Small intestine (tissue), 16 donors: ENCODE measurements at places on chromosomes 11 and 22. TPM values are rescaled to one million over a fixed set of nuclear protein-coding genes. Genes with fewer than 3 reads are reported as not detected.

DNA sequence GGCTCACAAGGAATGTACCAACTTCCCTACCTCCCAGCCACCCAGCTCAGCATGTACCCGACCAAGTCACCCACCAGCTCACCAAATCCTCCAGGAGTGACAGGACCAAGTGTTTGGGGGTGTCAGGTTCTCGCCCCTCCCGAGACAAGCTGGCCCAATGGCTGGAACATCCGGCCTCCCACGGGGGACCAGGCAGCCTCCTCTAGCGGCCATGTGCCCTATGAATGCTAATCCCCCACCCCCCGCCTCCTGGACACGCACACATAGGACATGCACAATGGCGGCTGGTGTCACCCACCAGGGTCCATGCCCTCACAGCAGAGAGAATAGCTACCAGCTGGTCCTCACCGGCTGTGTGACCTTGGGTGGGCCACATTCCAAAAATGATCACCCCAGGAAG, 151.0 kb downstream of the MN1 start:
- H3K4me1 ChIP-seq = no peaks in the 10 kb centered on the region
- H3K27me3 ChIP-seq = no peaks in the 10 kb centered on the region
- no peak for DNase-seq
- H3K27ac ChIP-seq = no peak overlapping the region

ALG12 gene
- polyA plus RNA-seq = 31.6 TPM

DNA sequence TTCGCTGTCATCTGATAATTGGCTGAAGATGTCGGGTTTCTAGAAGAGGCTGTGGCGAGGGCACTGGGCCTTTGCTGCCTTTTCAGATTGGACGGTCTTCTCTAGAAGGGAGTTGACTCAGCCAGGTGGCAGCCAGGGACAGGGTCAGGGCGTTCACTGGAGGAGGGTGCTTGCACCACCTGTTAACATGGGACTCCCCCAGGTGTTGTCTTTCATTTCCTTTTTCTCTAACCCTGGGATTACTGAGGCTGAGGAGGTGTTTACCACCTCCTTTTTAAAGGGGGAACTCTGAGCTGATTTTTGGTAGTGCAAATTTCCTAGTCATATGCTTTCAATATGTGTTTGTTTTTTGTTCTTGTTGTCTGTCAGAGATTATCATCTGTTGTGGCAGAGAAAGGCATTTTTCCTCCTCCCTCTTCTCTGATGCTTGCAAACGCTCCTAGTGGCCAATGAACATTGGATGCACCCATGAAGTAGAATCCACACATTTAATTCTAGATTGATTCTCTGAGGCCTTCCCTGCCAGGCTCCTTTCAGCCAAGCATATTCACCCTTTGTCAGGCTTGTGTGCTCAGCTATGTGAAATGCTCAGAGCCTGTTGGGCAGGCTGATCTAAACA, 54.1 kb downstream of the LDLRAD3 start:
- peaks cover 7% of the 10 kb centered on the region for H3K4me1 ChIP-seq
- no peaks in the 10 kb centered on the region for H3K36me3 ChIP-seq
- no peaks in the 10 kb centered on the region for H3K27me3 ChIP-seq
- no peak overlapping the region for H3K4me3 ChIP-seq

DNA sequence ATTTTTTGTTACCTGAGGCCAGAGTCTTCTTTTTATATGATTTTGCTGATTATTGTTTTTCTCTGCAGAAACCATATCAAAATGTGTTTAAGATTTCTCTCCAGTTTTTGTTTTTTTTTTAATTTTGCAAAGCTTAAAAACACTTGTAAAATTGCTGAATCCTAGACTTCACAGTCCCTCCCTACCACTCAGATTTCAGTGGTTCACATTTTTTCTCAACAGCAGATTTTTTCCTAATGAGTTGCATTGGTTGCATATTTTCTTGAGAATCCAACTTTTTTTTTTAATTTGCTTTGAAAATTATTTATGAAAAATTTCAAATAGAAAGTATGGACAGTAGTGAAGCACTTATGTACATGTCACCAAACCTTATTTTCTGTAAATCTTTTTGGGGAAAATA, 5.8 kb downstream of the ARL14EP start:
- H3K4me1 ChIP-seq = peaks cover 3% of the 10 kb centered on the region
- no peak overlapping the region for H3K4me3 ChIP-seq
- no peaks in the 10 kb centered on the region for H3K27me3 ChIP-seq
- no peak overlapping the region for H3K27ac ChIP-seq

- DNase-seq = no peak
- peak overlapping the region; percentile 59 for H3K27ac ChIP-seq
- H3K27me3 ChIP-seq = no peaks in the 10 kb centered on the region
- H3K4me1 ChIP-seq = no peaks in the 10 kb centered on the region
- no peaks in the 10 kb centered on the region for H3K36me3 ChIP-seq
These were observed 6.4 kb downstream of the CD6 start for GRCh38 chr11:60977836-60978235.

NFAM1 gene
- polyA plus RNA-seq = 0.22 TPM
